ENCODE measurements at places on chromosomes 12 and 14.

GRCh38 chr12:70367258-70368141 lies 1.4 kb downstream of the KCNMB4 start:
- DNase-seq, result no peak

GRCh38 chr14:54662491-54663133 lies 95.7 kb downstream of the SAMD4A start:
- no peak for DNase-seq

GRCh38 chr14:75689012-75689411 lies 28.0 kb downstream of the TTLL5 start:
- no peak for DNase-seq

DNA sequence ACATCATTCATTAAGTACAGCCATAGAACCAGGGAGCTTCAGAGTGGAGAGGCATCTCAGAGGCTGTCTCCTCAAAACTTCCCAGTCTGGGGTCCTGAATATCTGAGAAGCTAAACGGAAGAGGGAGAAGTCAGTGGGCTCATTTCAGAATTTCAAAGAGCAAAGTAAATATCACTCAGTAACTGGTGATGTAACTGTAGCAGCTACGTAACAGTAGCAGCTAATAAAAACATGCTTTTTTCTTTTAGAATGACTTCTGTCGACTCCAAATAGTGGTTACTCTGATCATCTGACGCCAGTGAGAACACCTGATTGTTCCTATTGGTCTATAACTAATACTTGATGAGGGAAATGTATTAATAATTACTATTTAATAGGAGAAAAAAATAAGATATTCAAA lies 383.3 kb downstream of the DPF3 start:
- no peak for DNase-seq

DNA sequence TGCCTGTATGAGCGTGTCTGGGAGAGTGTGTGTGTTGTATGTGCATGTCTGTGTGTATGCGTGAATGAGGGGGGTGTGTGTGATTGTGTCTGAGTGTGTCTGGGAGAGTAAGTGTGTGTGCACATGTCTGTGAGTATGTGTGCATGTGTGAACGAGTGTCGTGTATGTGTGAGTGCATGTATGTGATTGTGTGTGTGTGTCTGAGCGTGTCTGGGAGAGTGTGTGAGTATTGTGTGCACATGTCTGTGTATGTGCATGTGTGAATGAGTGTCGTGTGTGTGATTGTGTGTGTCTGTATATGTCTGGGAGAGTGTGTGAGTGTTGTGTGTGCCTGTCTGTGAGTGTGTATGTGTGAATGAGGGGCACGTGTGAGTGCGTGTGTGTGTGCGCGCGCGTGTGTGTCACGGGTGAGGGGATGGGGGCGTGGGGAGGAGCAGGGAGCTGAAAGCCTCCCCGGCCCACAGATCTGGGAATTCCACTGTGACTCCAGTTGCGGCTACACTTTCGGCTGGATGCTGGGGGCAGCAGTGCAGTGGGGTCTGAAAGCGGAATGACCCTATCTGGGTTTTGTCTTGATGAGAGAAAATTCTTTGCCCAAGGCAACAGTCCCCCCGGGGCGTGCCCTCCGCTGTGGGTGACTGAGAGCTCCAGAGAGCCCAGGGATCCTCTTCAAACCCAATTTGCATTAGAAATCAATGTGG lies 138.1 kb upstream of the MED13L start:
- no peak for DNase-seq

GRCh38 chr14:53360829-53361228 lies 207.7 kb upstream of the DDHD1 start:
- no peak for DNase-seq

- no peak for DNase-seq
These were observed 140.8 kb downstream of the ERC1 start for GRCh38 chr12:1131811-1132224.

- peak; percentile 52 for DNase-seq
These were observed 240.0 kb downstream of the BMP4 start for GRCh38 chr14:53716578-53716977.

DNA sequence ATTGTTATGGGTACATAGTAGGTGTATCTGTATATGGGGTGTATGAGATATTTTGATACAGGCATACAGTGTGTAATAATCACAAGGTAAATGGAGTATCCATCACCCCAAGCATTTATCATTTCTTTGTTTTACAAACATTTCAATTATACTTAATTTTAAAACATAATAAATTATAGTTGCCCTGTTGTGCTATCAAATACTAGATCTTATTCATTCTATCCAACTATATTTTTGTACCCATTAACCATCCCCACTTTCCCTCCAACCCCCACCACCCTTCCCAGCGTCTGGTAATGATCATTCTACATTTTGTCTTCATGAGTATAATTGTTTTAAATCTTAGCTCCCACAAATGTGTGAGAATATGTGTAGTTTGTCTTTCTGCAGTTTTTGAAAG lies 302.6 kb downstream of the FOXG1 start:
- no peak for DNase-seq

DNA sequence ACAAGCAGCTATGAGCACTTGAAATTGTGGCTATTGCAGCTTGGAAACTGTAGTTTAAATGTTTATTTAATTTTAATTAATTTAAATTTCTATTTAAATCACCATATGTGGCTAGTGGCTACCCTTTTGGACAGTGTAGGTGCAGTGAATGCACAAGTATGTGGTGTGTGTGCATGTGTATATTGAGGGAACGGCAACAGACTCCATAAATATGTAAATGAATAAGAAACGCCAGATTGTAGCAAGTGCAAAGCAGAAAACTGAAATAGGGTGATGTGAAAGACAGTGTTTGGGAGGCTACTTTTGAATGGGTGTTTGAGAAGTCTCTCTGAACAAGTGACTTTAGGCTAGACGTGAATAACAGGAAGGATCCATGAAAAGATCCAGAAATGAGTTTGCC lies 32.7 kb upstream of the CCDC196 start:
- DNase-seq, result no peak

- DNase-seq, result peak; percentile 76
These were observed 1.2 kb upstream of the TNFAIP2 start for GRCh38 chr14:103121846-103122584.

- no peak for DNase-seq
These were observed 35.7 kb downstream of the MVK start for GRCh38 chr12:109609342-109609741.

DNA sequence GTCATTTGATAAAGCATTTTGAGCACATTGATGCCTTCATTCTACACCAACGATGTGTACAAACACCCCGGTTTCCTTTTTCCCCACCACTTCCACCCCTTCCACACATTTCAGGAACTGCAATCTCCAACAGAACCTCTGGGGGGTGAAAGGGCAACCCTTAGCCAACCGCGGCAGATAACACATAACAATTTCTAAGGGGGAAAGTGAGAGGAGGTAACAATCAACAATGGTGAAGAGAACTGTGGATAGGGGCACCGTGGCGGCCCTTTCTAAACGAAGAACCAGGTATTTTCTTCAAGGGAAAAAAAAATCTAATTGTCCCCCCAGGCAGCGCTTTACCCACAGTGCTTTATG lies 1.1 kb downstream of the KITLG start:
- DNase-seq, result peak; percentile 57

- DNase-seq, result no peak
These were observed 61.5 kb downstream of the SLC6A12 start for GRCh38 chr12:152440-152839.

GRCh38 chr12:64627771-64628170 lies 17.5 kb downstream of the RASSF3 start:
- peak; percentile 89 for DNase-seq
